Inflammatory macrophage treated with lipopolysaccharide for 4 hours (primary cell): ENCODE measurements at places on chromosomes 2 and 18.

DNA sequence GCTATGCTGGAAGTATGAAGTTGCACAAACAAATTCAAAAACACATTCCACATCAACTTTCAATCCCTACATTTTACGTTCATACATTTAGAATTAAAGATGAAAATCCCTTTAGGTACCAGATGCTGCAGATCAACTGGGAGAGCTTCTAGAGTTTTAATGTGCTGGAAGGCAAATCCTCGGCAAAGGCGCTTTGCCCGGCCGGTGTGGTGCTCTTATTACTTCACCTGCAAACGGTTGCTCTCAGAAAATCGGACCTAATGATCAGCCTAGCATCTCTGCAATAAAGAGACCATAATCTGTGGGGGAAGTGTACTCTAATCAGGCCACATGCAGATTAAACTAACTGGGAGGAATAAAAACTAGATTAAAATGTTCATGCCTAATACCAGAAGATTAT, 513.8 kb downstream of the ZEB2 start:
- DNase-seq = no peak

- DNase-seq = no peak
Observed at GRCh38 chr2:144132357-144132756, 387.6 kb downstream of the ZEB2 start.

- no peak for DNase-seq
Observed at GRCh38 chr2:60351802-60352201, 201.7 kb downstream of the BCL11A start.

DNA sequence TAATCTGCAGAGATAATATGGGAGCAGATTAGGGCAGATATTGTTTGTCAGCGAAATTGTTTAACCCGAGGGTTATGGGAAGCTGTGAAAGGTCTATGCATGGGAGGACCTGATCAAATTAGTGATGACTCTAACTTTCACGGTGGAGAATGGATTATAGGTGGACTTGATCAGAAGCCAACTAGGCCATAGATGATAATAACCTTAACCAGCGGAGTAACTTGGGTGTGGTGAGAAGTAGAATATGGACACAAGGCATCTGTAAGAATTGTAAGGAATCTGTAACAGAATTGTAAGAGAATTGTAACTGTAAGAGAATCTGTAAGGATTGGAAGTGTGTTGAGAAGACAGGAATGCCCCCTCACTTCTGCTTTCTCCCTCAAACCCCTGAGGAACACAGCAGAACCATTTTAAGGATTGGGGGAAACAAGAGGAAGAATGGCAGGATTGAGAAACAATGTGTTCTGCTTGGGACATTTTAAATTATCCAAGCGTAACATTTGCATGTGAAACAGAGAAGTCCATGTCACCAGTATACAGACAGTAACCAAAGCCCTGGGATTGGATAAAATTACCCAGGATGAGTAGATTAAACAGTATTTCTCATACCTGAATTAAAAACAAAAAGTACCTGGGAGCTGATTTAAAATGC, 14.9 kb upstream of the SLC39A10 start:
- peak; percentile 85 for DNase-seq

GRCh38 chr18:9404565-9405060, 70.0 kb downstream of the TWSG1 start:
- peak; percentile 30 for DNase-seq

GRCh38 chr2:240413813-240414429, 21.5 kb upstream of the GPC1 start:
- no peak for DNase-seq

GRCh38 chr2:196249171-196249570, 77.8 kb upstream of the STK17B start:
- no peak for DNase-seq

GRCh38 chr18:577643-578375, 2.4 kb upstream of the CETN1 start:
- no peak for DNase-seq

- no peak for DNase-seq
Observed at GRCh38 chr18:48961547-48961946, 10.8 kb upstream of the SMAD7 start.

GRCh38 chr2:223469270-223470046, 132.7 kb downstream of the SCG2 start:
- DNase-seq = peak; percentile 83

DNA sequence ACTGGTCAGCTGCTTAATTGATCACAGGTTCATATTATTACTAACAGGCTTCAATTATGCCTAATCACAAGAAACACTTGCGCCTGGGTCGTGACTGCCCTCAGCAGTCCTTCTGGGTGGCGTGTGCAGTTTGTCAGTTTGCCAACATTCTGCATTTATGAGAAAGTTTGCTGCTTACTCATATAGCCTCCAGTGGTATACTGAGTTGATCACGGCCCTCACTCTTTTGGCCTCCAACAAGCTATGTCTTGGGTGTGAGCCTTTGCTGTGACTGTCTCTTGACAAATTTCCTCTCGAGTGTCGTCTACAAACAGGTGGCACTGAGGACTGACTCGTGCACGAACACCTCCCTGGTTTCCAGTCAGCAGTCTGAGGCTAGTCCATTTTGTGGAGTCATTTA, 27.3 kb downstream of the DCDC2C start:
- no peak for DNase-seq

DNA sequence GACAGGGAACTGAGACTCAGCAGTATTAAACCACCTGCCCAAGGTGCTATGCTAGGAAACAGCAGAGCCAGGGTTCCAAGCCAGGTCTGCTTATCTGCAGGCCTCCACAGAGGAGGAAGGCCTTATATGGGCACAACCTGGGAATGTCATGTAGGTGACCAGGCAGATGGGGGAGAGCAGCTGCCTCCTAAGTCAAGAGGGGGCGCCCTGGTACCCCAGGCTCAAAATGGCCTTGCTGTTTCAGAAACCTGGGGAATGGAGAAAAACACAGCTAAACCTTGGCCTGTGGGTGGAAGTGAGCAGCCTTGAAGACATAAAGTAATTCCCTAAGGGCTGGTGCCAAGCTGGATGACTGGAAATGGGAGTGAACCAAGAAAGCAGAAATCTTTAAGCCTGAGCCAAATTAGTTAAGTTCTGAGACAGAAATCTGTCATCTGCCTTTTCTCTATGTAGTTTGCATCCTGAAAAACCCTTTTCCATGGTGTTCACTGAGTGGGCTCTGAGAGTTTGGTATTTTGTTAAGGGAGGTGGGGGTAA, 79.1 kb downstream of the MAPK4 start:
- no peak for DNase-seq

DNA sequence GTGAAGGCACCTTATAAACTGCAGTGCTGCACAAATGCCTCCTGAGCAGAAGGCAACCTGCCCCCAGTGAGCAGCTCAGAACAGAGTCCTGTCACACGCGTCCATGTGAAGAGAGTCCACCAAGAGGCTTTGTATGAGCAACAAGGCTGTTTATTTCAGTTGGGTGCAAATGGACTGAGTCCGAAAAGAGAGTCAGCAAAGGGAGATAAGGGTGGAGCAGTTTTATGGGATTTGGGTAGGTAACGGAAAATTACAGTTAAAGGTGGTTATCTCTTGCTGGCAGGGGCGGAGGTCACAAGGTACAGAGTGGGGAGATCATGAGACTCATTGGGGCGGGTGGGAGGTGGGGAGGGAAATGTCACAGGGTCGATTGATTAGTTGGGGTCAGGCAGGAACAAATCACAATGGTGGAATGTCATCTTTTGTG, 53.4 kb upstream of the RALBP1 start:
- DNase-seq = no peak

- no peak for DNase-seq
Observed at GRCh38 chr2:237547841-237548416, 18.4 kb upstream of the PRLH start.

DNA sequence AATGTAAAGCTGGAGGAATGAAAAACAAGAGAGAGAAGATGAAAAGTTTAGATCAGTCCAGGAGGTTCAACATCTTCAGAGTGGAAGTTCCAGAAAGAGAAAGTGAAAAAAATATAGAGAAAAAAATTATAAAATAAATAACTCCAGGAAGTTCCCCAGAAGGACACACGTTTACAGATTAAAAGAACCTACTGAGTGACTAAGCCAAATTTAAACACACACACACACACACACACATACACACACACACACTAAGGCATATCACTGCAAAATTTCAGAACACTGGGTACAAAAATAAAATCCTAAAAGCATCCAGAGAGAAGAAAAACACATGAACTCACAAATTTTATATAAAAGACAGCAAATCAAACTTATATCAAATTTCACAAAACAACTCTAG, 85.9 kb upstream of the PMAIP1 start:
- DNase-seq = no peak

DNA sequence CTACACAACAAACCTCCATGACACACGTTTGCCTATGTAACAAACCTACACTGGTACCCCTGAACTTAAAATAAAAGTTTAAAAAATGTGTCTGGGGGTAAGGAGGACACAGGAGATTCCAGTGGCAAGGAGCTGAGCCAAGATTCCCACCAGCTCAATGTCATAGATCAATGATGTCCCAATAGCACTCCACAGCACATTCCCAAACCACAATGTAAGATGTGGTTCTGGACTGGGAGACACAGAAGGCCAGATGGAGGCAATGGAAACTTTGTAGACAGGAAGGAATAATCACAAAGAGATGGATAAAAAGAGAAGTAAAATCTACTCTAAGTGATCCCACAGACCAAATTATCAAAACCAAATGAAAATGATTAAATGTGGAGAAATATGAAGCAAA, 312.4 kb upstream of the SOX11 start:
- no peak for DNase-seq

- DNase-seq = no peak
Observed at GRCh38 chr18:64202210-64202836, 53.4 kb upstream of the LINC00305 start.

DNA sequence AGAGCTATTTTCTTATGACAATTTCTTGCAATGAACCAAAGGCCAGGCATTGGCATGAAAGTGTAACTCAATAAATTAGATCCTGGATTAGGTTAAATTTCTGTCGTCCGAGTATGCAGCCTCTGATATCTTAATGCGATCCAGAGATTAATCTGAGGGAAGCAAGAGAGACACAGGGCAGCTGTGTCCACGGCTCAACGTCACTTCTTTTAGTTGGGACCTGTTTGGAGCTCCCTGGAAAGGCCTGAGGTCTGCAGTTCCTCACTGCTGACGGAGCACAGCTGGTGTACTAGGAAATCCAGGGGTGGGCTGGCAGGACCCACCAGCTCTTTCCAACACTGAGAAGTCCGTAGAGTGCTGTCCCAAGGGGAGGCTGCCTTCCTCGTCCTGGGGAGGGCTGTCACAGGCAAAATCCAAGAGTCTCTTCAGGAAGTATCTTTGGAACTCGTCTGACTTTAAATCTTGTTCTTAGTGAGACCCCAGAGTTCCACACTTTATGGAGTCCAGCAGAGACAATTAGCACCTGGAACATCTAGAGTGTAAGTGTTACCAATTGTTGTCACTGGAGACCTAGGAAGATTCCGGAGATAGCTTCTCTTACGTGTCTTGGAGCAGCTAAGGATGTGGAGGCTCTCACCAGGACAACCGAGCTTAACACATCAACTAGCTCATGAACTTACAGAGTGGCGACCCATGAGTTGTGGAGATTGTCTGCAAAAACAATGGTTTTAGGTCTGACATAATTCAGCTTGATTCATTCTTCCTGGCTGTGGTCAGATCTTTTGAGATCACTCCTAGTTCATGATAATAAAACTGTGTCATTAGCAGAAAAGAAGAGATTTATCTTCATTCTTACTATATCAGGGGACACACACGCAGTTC, 173.7 kb downstream of the ACKR3 start:
- no peak for DNase-seq

DNA sequence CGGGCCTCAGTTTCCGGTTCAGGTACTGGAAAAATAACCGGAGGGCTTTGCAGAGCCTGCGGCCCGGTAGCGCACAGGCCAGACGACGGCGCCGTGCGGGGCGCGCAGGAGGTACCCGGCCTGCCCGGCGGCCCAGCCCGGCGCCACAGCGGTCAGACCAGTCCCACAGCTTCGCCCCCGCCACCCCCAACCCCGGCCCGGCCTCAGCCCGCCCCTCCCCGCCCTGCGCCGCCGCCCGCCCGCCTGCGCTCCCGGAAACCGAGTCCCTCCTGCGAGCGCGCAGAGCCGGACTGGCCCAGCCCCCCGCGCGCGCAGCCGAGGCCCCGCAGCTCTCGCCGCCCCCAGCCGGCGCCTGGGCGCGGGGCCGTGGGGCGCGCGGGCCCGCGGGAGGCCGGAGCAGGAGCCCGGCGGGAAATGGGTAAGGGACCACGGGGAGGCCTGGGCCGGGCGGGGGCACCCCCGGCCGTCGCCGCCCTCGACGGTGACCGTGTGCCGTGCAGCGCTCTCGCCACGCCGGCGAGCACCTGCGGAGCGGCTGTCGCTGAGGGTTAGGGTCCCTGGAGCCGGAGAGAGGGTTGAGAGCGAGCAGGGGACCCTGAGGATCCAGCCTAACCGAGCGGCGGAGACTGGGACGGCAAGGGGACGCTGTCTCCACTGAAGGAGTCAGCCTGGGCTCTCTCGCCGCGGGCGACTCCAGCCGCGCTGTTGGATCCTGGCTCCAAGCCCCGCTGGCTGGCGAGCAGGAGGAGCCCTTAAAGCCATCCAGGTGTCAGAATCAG, 16.5 kb upstream of the PSD4 start:
- no peak for DNase-seq

GRCh38 chr2:109194620-109194937, 65.6 kb downstream of the SH3RF3 start:
- DNase-seq = no peak

- no peak for DNase-seq
Observed at GRCh38 chr2:215861607-215862350, 151.6 kb downstream of the MREG start.

DNA sequence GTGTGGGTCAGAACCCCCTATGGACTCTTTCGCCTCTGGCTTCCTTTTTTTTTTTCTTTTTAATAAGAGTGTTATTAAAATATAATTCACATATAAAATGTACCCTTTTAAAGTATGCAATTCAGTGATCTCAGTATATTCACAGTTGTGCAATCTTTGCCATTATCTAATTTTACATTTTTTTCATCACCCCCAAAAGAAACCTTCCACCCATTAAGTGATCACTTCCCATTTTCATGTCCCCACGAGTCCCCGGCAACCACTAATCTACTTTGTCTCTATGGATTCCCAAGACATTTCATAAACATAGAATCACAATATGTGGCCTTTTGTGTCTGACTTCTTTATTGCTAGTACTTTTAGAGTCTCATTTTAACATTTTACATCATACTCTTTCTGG, 38.7 kb upstream of the ANXA4 start:
- peak; percentile 87 for DNase-seq

DNA sequence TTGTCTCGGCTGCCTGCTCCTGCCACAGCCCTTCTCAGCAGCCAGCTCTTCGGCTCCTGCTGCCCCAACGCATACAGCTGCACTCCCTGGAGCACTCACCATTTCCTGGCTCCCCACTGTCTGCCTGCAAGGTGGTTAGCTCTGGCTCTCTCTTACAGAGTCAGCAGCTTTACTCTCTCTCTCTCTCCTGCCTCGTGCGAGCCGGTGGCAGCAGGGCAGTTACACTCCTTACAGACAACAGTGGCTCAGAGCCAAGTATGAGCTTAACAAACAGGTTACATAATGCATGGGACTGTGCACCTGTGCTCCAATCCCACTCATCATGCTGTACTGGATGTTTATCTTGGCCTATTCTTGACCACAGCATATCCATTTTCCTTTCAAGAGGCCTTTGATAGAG, 47.4 kb upstream of the DNAJC10 start:
- no peak for DNase-seq
